ENCODE measurements at places on chromosomes 5 and 9.
A peak's percentile ranks its signal among the peaks of the same experiment; 100 is the strongest.

DNA sequence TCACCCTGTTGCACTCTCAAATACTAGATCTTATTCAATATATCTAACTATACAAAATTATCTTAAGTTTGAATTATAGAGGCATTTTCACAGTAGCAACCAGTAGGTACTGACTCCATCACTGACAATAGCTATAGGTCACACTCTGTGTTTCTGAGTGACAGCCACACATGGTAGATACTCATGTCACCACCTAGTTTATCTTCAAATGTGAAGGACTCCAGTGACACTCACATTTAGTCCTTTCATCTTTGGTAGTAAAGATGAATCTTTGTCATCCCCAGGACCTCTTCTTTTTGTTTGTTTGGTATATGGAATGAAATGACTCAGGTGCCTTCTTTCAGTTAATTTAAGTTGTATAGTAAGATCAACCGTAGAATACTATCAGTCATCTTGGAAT, 102.5 kb upstream of the DHFR start:
- DNase-seq, result no peak

GRCh38 chr5:77630114-77630680, 8.3 kb downstream of the OTP start:
- DNase-seq, result peak; percentile 37

DNA sequence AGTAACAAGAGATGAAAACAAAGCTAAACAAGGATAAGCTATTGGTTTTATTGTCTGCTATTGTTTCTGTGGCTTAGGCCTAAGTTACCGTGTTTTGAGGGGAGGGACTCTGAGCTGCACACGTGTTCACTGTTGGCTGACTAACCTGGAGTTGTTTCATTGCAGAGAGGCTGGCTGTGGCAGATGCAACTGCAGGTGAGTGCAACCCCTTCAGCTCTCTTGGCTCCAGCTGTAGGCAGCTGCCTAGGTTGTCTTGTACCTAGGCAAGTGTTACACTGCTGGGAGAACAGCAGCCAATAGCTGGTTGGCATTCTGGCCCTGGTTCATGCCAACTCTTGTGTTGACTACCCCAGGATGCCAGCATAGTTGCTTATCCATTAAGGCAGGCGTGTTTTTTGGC, 17.6 kb upstream of the MATR3 start:
- no peak for DNase-seq

DNA sequence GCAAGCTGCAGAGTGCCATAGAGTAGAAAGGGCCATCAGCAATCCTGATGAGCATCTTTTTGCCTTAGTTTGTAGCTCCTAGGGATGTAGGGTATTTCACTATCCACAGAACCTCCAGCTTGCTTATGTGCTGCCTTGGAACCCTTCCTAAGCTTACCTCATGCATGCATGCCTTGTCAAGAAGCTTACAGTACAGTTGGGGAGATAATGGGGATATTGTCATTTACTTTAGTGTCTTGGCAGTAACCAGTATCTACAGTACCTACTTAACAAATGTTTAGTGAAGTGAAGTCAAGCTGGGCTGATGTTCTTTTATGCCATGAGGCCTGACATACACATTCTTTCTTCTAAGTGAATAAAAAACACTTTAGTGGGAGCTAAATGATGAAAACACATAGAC, 164.6 kb upstream of the PPP1R2B start:
- no peak for DNase-seq

GRCh38 chr5:81719743-81720345, 31.1 kb downstream of the SSBP2 start:
- DNase-seq, result no peak

DNA sequence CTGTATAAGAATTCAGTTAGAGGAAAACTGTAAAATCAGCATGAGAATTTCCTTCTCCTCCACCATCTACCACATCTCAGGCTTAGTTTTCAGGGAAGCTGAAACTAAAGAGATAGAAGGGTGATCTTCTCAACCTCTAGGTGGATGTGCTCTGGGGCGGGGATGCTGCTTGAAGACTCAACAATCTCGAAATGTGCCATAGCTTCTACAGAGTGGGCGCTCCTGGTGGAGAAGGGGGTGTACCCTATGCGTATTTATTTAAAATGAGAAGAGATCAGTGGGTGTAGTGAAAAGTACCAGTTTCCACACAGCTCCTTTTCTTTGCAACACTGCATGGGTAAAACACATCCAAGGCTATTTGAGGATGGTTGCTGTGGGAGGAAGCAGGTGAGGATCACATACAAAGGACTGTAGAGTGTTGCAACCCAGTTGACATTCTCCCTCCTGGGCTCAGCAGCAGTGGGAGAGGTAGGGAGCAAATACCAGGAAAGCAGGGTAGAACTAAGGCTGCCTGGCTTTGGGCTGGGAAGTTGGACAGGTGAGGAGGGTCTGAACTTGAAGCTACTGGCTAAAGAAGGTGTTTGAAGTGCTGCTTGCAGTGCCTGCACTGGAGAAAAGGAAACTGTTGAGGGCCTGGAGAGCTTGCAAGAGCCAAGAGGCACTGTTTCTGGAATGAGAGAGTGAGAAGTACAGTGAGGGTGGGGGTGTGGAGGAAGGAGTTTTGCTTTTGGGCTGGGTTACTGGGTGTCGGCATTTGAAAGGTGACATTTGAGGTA, 73.1 kb downstream of the MAST4 start:
- DNase-seq, result no peak

GRCh38 chr9:129632460-129632859, 6.5 kb downstream of the NTMT1 start:
- no peak for DNase-seq

DNA sequence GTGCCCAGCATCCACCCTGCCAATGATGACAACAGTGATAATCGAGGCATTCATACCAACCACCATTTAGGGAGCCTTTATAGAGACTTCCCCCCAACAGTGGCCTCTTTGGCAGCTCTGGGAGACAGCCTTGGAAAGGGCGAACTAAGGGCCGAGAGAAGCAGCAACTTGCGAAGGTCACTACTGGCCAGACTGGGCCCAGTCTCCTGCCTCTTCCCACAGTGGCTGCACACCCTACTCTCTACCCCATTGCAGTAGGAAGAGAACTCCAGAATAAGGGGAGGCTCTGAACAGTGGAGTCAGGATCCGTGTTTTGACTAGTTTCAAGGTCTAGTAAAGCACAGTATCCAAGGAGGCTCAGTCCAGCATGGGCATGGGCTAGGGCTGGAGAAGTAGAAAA, 5.3 kb downstream of the LHX6 start:
- DNase-seq, result no peak

DNA sequence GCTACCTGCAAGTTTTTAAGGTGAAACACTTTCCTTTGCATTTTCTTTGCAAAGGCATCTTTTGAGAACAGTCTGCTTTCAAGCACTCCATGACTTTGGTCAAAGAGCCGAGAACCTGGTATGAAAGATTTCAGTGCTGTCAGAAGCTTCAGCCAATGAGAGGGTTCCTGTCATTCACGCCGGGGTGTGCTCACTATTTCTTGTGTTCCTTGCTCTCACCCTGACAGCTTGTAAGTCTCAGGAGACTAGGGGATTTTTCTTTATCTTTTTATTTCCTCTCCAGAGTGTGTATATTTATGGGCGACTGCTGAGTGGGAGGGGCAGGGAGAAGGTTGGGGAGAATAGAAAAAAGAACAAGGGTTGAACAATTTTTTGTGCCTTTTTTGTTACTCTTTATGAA, 334.0 kb downstream of the PSAT1 start:
- DNase-seq, result no peak

- no peak for DNase-seq
Measured at GRCh38 chr5:167900340-167900935, 391.0 kb upstream of the WWC1 start.

- no peak for DNase-seq
Measured at GRCh38 chr5:125336401-125336800, 590.0 kb upstream of the ZNF608 start.

GRCh38 chr5:67805666-67806348, 409.7 kb upstream of the PIK3R1 start:
- DNase-seq, result no peak

GRCh38 chr9:34573599-34574325, 15.8 kb downstream of the CNTFR start:
- DNase-seq, result no peak

DNA sequence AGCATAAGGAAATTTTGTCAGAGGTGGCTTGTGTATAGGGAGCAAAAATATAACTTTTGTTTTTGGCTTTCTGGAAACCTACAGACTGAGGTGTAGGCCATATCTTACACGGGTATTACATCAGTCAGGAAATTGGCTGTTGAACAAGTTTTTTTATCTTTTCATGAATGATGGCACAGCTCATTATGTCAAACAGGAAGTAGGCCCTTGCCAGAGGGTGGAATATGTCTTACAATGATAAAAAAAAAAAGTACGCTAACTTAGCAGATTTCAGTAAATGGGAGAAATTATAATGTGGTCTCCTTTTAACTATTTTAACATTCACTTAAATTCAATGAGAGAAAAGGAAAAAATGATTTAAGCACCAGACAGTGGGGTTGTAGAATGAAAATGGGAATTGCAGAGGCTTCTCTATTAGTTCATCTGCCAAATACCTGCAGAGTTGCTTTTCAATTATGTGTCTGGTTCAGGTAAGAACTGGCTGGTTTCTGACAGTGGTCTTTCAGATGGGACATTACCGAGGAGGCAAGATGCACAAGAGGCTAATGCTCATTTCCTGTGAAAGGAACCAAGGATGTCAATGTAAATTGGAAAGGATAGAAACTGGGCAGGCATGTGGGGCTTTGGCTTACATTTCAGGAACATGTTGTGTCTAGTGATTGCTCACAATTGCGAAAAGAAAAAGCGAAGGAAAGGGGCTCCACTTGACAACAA, 169.9 kb downstream of the NNT start:
- DNase-seq, result no peak

GRCh38 chr9:128946571-128947276, 679 bp downstream of the DOLK start:
- DNase-seq, result no peak

- no peak for DNase-seq
Measured at GRCh38 chr9:111198936-111199335, 131.1 kb downstream of the OR2K2 start.

- DNase-seq, result no peak
Measured at GRCh38 chr5:72783354-72783753, 33.1 kb upstream of the TNPO1 start.

DNA sequence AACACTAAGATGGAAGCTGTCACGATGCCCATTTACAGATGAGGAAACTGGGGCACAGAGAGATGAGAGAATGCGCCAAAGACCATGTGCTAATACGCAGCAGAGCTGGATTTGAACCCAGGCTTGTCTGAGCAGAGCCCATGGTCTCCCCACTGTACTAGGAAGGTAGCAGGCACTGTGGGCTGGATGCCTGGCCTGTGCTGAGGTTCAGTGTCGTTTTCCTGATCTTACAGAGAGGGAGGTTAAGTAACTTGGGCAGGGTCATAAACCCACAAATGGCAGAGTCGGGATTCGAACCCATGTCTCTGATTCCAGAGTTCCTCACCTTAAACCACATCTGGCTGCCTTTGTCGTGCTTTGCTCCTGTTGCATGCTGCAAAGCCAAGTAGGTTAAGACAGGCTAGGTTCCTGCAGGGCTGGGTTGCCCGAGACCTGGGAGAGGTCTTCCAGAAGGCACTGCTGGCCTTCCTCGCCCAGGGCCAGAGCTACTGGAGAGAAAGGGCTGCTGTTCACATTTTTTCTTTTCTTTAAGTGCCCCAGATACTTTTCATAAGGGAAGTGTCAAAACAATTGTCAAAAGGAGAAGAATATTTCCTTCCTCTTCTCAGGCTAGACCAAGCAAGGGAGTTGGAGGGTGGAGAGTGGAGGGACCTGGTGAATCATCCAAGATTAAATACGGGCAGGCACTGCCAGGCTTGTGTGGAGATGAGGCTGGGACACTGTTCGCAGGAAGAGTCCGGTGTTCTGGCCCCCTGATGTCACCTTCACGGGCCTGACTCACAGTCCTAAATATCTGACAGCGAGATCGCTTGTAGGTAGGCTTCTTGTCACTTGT, 3.2 kb downstream of the NEK6 start:
- DNase-seq, result peak; percentile 43

- no peak for DNase-seq
Measured at GRCh38 chr9:90698871-90699440, 56.3 kb upstream of the DIRAS2 start.

GRCh38 chr5:143024228-143024920, 254.2 kb downstream of the ARHGAP26 start:
- no peak for DNase-seq

DNA sequence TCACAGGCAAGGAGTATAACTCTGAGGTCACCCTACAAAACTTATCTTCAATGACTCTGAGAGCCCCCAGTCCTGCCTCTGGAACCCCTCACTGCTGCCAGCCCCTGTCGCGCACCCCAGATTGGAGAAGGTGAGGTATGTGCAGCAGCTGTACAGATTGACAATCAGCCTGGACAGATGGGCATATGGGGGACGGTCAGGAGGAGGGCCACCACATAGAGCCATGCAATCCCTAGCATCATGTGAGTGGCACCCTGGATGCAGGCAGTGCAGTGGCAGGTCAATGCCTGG, 90.1 kb downstream of the LMX1B start:
- no peak for DNase-seq

DNA sequence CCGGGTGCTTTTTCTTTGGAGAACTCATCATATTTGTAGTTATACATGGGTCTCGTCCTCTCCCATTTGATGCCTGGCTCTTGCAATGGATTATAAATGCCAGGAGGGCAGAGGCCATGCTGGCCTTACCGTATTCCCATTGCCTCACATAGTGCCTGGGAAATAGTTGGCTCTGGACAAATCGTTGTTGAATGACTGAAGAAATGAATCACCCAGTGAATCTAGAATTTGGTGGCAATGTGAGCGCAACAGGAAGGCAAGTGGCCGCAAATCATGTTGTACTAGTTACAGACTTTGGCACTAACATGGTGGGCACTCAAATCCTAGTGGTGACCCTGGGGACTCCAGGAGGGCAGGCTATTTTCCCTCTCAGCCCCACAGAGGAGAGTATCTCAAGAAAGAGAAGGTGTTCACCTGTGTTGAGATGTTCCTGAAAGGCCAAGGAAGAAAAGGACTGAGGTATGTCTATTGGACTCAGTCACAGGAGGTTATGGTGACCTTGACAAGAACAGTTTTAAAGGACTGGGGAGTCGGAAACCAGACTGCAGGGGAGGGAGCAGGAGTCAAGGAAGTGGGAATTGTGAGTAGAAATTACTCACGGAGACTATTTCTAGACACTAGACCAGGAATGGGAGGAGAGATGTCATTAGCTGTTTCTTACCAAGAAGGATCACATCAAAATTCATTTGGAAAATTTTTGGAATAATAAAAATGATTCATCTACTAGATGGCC, 61.7 kb upstream of the COL15A1 start:
- no peak for DNase-seq

- no peak for DNase-seq
Measured at GRCh38 chr5:125181955-125182354, 435.5 kb upstream of the ZNF608 start.

GRCh38 chr9:101119206-101119819, 90.8 kb downstream of the PLPPR1 start:
- no peak for DNase-seq

DNA sequence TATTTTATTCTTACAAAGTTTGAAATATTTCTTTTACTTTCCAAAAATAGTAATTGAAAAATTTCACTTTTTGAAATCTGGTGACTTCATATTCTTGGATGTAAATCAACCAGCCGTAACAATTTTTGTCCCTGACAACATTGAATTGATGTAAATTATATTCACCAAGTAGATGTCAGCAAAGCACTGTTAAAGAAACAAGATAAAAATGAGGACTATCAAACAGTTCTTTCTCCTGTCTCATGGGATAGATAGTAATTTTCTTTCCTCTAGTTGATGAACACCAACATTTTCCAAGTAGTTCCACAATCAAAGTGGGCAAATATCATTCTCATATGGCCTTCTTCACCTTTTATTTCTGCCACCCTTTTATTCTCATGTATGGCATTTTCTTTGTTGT, 1461.9 kb downstream of the MAT2B start:
- DNase-seq, result no peak

- no peak for DNase-seq
Measured at GRCh38 chr5:143592648-143593047, 189.2 kb upstream of the NR3C1 start.

Data from CD4-positive, alpha-beta T cell treated with Interleukin-15 for 1 hour (primary cell).